Activated CD8-positive, alpha-beta T cell treated with anti-CD3 and anti-CD28 coated beads, Interleukin-2, amount 10 ng/mL, durations not matched to agents 7 days and 5 days (primary cell): ENCODE measurements at places on chromosomes 12 and 14.

GRCh38 chr12:24255920-24256665, 306.6 kb upstream of the SOX5 start:
- H3K4me1 ChIP-seq = no peaks in the 10 kb centered on the region
- H3K27ac ChIP-seq = no peak overlapping the region
- H3K36me3 ChIP-seq = no peaks in the 10 kb centered on the region
- H3K4me3 ChIP-seq = no peak overlapping the region
- H3K27me3 ChIP-seq = no peaks in the 10 kb centered on the region
- no peak for DNase-seq

DNA sequence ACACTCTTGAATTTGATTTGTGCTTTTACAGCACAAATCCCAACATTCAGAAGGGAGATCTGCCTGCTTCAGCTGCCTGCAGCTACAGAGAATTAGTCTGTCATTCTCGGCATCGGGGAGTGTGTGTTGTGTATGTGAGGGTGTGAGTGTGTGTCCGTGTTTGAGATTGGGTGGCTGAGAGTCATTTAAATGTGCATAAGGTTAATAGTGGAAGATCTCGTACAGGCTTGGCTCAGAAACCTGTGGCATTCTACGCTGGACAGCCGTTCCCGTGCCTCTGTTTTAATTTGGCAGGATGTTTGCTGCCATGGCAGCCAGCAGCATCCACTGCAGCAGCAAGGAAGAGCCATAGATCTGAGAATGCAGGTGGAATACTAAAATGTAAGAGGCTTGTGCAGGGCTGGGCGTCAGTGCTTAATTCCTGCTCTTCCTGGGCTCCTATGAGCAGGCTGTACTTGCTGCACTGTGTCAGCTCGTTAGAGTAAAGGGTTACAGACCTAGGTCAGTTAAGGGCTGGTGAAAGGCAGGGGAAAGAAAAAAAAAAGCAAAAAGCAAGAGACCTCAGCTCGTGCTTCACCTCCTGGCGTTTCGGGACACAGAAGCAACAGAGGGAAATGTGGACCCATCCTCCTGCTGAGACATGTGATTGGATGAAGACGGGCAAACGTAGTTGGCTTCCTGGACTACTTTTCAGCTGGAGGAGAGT, 205.4 kb downstream of the NAV3 start:
- H3K4me1 ChIP-seq = no peaks in the 10 kb centered on the region
- no peak overlapping the region for H3K4me3 ChIP-seq
- H3K36me3 ChIP-seq = no peaks in the 10 kb centered on the region
- no peak overlapping the region for H3K27ac ChIP-seq

DNA sequence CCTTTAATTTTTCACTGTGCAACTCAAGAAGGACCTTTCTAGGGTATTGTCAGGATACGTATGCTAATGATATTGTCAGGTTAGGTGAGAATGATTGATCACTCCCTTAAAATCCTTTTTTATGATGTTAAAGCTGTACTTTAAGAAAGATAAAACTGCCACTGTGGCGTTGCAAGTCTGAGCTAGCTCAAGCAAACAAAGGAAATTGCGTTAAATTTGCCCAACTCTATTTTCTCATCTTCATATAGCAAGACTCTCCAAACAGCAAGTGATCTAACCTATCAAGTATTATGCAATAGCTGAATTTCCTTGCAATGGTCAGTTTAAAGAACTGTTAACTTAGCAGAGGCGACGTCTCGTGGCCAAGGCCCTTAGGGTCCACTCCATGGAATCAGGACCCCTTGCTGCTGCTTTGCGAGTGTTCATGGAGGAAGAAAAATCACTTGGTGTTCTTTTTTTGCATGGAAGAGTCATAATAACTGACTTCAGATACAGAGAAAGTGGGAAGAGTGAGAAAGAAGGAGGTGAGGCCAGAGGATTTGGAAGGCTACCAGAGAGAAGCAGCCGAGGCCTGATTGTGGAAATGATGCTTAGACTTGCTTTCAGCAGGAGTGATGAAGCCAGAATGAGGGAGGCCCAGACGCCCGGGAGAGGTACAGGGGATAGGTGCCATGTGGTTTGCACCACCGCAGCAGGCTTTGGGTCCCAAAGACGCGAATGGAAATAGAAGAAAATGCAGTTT, 2.5 kb downstream of the TRAF3 start:
- H3K27me3 ChIP-seq = no peaks in the 10 kb centered on the region
- no peak overlapping the region for H3K27ac ChIP-seq
- peaks cover 45% of the 10 kb centered on the region for H3K4me1 ChIP-seq
- peak overlapping the region; percentile 82 for H3K4me3 ChIP-seq

DNA sequence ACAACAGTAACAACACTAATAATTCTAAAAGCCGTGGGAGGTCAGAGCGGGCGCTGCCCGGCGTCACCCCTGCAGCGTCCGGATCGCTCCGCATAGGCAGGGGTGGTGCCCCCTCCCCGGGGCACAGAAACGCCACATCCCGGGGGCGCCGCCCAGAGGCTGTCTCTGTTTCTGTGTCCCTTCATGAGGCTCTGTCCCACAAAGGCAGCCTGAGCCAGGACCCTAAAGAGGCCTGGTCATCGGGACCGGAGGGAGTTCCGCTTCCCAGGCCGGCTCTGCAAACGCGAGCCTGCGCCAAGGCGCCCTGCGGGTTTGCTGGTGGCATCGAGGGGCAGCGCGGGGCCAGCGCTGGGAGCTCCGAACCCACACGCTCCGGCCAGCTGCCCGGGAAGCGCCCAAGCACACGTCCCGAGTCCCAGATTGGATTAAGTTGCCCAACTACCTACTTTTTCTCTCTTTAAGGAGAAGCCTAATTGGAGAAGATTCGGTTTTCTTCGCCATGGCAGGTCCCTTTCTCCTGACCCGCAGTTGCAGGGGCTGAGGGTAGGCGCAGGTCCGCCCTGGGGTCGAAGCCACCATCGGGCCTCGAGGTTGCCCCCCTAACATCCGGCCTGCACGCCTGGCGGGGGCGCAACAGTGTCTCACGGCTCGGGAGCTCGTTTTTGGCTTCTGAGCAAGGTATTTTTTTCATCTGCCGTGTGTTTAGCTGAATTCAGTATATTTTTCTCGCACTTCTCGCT, 421.7 kb downstream of the VRK1 start:
- H3K36me3 ChIP-seq = no peaks in the 10 kb centered on the region
- peak; percentile 49 for DNase-seq
- peaks cover 47% of the 10 kb centered on the region for H3K27me3 ChIP-seq
- peak overlapping the region; percentile 54 for H3K4me3 ChIP-seq
- peak overlapping the region; percentile 56 for H3K27ac ChIP-seq
- H3K4me1 ChIP-seq = peaks cover 24% of the 10 kb centered on the region

DNA sequence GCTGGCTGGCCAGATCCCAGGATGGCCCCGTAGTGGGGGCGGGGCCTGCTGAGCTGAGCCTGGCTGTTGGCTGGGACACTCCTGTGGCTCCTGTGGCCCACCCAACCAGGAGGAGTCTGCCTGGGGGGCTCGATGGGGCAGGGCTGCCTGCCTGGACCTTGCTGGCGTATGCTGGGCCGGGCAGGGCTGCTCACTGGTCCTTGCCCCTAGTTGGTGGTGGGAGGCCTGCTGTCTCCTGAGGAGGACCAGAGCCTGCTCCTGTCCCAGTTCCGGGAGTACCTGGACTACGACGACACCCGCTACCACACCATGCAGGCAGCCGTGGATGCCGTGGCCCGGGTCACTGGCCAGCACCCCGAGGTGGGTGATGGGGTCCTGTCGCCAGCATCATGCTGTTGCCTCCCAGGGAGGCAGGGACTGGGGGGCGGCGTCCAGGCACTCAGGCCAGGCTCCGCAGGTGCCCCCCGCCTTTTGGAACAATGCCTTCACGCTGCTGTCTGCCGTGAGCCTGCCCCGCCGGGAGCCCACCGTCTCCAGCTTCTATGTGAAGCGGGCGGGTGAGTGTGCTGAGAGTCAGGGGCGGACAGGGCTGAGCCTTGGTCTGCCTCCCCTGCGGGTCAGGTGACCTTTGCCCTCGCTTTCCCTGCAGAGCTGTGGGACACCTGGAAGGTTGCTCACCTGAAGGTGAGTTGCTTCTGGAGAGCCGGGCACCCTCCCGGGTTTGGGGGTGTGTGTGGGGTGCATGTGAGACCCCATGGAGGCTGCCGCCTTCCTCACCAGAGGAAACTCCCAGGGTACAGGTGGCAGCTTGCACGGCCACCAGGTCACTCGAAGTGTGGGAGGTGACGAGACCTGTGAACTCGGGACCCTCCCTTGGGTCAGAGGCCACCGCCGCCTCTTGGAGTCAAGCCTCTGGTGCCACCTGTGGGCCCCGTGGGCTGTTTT, 3.4 kb downstream of the NOC4L start:
- no peaks in the 10 kb centered on the region for H3K27me3 ChIP-seq
- no peak for DNase-seq
- H3K4me1 ChIP-seq = peaks cover 26% of the 10 kb centered on the region
- H3K36me3 ChIP-seq = peaks cover 12% of the 10 kb centered on the region
- H3K4me3 ChIP-seq = no peak overlapping the region
- no peak overlapping the region for H3K27ac ChIP-seq

- H3K27ac ChIP-seq = no peak overlapping the region
- no peak overlapping the region for H3K4me3 ChIP-seq
- H3K4me1 ChIP-seq = peaks cover 4% of the 10 kb centered on the region
- H3K27me3 ChIP-seq = no peaks in the 10 kb centered on the region
- peaks cover 9% of the 10 kb centered on the region for H3K36me3 ChIP-seq
- DNase-seq = no peak
Observed at GRCh38 chr12:31867292-31867691, 91.9 kb upstream of the RESF1 start.
